ENCODE measurements at places on chromosomes 6 and 20.

DNA sequence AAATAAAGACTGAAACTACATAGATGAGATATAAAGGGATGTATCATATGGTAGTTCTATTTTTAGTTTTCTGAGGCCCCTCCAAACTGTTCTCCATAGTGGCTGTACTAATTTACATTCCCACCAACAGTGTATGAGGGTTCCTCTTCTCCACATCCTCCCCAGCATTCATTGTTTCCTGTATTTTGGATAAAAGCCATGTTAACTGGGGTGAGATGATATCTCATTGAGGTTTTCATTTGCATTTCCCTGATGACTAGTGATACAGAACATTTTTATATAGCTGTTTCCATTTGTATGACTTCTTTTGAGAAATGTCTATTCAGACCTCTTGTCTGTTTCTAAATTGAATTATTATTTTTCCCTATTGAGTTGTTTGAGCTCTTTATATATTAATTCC, 229.3 kb downstream of the RFPL4B start:
- no peak for DNase-seq

DNA sequence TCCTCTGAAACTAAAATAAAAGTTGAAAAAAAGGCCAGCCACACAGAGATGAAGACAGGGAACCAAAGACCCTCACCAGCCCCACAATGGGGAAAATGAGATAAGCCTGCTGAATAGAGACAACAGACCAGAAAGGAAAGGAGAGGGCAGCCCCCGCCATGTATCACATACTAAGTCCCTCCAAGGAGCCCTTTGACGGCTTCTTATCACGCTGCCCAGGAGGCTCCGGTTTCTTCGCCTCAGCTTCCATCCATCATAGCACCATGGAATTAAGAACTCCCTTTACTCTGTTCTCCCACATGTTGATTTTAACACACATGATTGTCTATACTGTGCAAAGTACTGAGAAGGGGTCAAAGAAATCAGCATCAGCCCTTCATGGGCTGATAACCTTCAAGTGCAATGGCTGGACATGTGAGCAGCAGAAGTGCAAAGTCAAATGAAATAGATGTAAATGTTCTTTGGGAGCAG, 54.9 kb downstream of the MAP3K5 start:
- DNase-seq, result no peak

DNA sequence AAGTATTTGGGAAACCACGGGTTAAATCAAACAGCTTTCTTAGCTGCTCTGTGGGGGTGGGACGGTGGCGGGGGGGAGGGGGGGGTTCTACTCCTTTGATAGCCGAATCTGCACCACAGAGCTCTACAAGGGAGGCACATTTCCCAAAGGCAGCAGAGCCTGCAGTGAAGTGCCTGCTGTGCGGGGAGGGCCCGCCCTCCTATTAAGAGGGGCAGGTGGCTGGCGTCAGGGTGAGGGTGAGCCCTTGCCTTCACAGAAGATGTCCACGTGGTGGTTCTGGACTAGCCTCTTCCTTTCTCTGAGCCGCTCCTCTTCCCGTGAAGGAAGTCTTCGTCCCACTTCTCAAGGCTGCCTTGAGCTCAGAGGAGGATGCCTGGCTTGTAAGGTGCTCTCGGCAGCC, 174.9 kb upstream of the THBS2 start:
- peak; percentile 22 for DNase-seq

- no peak for DNase-seq
Observed at GRCh38 chr6:34606477-34607265, 50.5 kb upstream of the SPDEF start.

DNA sequence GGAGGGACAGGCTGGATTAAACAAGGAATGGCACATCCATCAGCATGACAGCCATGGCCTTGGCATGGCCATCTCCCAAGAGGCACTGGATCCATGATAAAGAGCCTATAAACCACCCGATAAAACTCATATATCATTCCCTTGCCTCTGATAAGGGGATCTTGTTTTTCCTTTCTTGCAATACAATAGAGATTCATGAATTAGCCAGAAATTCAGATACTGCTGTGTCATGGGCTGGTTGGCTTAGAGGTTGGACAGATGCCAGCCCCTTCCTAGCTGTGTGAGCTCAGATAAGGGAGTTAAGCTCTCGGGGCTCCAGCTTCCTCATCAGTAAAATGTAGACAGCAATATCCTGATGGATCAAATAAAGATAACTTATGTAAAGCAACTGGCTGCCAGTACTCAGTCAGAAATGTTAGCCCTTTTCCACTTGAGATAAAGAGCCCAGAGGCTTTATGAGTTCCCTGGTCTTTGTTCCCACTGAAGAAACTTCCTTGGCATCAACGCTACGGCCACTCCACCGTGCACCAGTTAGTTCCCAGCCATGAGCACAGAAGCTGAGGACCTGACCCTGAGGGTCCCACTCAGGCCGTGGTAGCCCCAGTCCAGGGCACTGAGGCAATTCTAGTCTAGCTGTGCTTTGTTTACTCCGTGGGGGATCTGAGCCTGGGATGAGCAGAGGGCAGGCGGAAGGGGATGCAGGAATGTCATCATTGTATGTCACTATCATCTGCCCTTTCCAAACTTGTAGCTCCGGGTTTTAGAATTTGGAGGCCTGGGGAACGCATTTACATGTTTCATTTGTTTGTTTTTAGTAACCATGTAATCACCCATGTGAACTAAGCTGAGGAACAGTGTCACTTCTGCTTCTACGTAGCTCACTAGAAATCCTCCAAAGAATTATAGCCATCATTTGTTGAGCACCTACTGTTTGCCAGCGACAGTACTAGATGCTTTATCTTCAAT, 67.2 kb upstream of the TBC1D7 start:
- DNase-seq, result no peak

DNA sequence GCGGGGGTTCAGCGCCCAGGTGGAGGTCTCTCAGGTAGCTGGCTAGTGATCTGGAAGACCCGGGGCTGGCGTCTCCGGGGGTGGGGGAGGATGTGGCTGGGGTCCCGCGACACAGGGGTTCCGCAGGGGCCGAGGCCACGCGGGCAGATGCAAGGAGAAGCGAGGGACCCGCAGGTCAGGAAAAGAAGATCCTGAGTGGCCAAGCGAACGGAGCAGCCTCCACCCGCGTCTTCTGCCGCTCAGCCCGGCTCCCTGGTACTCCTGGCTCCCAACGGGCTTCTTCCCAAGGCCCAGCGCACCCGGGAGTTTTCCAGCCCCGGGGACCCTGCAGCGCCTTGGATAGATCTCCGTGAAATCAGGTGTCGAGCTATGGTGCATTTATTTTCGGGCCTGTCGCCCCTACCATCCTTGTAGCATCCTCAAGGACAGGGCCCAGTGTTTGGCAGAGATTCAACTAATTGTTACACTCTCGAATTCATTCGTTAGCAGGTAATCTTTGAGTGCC, 682 bp upstream of the CHD6 start:
- no peak for DNase-seq

GRCh38 chr20:2602046-2602735, 50.2 kb upstream of the NOP56 start:
- no peak for DNase-seq

DNA sequence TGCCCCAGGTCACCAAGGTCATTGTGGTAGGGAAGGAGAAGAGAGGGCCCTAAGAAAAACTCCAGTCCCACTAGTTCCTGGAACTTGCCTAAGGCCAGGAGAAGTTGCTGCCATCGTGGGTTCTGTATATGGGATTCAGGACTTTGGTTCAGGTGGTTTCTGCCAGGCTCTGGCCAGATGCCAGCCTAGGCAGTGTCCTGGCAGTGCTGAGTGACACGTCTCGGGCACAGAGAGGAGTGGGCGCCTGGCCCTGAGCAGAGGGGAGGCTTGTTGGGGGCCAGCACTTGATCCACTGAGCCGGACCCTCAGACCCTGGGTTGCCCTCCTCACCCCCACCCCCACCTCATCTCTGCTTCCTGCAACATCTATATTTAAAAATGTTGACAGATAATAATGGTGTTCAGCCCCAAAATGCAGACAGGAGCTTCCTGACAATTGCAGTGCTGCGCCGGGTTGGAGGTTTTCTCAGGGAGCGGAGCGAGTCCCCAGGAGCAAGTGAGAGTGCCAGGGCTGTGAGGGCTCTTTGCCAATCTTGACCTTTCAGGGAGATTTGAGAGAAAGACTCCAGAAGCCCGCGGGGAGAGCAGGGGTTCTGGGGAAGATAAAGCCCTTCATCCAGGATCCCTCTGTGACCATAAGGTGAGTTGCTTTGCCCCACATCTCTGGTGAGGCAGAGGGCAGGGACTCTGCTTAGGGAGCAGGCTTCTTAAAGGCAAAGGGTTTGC, 71.9 kb downstream of the PHACTR3 start:
- no peak for DNase-seq

- no peak for DNase-seq
Observed at GRCh38 chr6:99495466-99495865, 19.8 kb downstream of the USP45 start.

DNA sequence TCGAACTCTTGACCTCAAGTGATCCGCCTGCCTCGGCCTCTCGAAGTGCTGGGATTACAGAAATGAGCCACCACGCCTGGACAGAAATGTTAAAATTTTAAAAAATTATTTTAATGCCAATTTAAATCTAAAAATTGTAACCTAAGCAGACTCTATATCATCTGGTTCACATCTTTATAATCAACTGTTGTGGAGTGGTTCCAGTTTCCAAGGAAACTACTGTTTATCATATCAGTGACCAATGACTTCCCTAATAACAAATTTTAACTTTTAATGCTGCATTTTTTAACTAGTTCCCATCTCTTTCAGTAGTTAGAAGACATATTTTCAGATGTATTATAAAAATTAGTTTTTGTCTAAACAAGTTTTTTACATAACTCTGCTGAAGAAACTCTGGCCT, 5.2 kb upstream of the BTN3A2 start:
- no peak for DNase-seq

GRCh38 chr6:153957394-153957793, 81.6 kb upstream of the OPRM1 start:
- no peak for DNase-seq

GRCh38 chr20:54631059-54631458, 155.7 kb downstream of the DOK5 start:
- DNase-seq, result no peak

DNA sequence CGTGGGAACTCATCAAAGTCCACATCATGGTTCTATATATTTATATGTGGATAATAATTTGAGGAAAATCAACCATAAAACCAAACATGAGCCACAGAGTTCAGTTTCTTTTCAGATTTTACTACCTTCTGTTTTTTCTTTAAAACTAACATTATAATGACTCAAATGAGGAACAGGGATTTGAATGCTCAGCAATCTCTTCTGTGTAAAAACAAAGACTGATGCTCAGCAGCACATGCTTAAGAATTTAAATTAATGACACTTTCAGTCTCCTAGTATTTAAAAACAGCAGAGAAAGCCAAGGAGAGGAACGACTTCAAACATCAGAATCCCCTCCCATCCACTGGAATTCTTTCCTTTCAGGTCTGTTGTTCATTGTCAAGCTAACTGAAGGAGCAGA, 72.7 kb downstream of the PSMG4 start:
- DNase-seq, result no peak

DNA sequence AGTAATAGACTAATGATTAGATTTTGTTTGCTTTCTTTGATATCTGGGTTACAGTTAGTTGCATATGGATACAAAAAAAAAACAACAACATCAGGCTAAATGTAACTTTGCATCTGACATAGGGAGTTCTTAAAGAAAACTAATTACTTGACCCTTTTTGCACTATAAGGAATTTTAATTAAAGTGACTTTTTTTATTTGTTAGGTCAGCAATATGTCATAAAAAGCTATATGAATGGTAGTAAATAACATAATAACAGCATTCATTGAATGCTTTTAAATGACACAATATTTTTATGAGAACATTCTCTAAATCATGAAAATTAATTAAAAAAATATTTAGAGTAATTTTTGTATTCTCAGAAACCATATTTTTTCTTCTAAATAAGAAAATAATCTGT, 183.6 kb downstream of the GRIK2 start:
- DNase-seq, result no peak

GRCh38 chr20:1636621-1637020, 16.8 kb upstream of the SIRPB1 start:
- no peak for DNase-seq

DNA sequence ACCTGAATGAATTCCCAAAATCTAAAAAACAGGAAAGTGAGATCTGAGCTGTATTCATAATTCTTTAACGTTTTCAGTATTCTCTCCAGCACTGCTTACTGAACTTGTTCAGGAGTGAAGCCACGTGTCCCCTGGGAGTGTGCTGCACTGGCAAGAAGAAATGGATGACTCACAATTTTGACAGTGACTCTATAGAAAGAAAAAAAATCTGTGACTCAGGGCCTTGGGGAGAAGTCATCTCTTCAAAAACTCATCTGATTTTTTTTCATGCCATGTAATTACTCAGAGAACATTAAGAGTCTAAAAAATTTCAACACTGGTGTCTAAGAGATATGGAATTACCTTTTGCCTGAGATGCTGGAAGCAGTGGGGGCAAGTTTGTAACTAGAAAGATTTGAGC, 39.7 kb downstream of the ANKEF1 start:
- DNase-seq, result no peak

GRCh38 chr6:13697857-13698256, 13.8 kb downstream of the RANBP9 start:
- DNase-seq, result no peak

Measured in SK-N-DZ (cell line).